NCI-H1417 (cell line): ENCODE measurements at places on chromosomes 5 and 9.

DNA sequence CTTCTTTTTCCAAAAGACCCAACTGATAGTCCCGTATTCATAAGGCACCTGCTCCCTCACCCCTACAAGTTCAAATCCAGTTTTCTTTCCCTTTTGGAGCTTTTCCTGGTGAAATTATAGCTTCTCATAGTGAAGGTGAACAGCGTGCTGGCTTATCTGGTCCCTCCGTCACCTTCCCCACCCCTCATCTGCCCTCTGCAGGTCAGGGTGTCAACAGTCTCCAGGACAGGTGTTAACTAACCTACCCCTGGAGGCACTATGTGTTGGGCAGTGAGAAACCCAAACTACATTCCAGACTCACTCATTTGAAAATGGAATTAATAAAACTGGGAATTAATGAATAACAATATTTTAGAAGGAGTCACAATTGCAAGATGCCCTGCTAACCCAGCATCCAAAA lies 109.0 kb upstream of the TAS2R1 start:
- no peak for DNase-seq

DNA sequence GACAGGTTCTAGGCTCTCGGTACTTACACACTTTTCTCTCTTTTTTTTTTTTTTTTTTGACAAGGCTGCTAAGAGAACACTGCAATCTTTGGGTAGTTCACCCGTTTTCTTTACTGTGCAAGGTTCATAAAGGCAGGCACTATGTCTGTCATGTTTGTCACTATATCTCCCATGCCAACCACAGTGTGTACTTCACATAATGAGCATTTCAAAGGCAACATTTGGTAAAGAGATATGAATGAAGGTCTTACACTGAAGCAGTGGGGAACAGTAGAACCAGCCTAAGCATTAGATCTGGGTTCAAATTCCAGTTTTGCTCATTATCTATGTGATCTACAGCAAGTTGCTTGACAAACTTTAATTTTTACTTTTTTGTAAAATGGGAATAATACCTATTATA lies 1.5 kb upstream of the HMGCR start:
- no peak for DNase-seq

DNA sequence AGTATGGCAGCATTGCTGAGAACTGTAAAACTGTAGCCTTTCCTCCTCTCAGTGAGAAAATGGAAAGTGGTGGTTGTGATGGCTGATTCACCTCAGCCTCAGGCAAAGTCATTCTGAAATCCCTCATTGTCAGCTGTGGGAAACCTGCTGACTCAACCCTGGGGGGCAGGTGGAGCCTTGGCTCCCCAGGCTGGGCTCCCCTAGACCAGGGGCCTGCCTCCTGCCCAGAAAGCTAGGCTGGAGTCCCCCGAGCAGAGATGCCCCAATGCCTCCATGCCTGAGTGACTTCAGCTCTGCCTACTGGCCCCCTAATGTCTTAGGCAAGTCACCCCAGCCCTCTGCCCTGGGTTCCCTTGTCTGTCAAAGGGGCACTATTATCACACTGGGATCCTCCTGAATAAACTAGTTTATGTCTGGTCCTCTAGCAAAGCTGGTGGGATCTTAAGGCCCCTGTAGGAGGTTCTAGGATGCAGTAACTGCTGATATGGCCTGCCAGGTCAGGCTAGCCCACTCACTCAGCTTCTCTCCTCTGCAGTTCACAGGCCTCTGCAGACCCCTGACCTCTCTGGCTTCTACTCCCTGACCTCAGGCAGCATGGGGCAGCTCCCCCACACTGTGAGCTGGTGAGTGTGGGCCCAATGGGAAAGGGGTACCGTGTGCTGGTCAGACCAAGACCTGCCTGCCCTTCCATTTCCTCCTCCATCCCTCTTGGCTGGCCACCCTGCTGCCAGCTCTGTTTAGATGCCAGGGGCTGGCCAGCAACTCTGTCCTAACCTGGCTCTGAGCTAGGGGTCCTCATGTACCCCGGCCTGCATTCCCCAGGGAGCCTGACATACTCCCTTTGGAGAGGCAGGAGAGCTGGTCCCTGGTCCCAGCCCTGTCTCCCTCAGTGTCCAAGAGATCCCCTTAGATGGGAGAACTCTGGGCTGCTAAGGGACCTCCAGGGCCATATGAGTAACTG lies 24.2 kb downstream of the TCF7 start:
- DNase-seq, result no peak

GRCh38 chr5:33363537-33363936 lies 77.2 kb upstream of the TARS1 start:
- no peak for DNase-seq

DNA sequence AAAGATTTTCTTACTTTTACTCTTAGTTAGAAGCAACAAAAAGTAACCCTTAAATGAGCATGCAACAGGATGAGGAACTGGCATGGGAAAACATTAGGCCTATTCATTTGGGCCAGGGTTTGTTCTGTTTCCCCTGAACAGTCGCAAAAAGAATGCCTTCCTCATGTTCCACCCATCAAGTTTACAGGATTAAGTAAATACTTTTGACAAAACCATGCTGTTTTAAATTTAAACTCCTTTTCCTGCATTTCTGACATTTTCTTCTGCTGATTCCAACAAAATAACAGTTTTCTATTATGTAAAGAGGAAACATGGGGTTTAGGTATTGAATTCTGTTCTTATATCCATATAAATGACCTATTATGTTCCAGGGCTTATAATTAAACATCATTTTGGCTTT lies 236.6 kb upstream of the ACTBL2 start:
- DNase-seq, result no peak

GRCh38 chr5:180795771-180796313 lies 6.8 kb downstream of the MGAT1 start:
- no peak for DNase-seq

- DNase-seq, result no peak
These were observed 26.5 kb downstream of the SPINK5 start for GRCh38 chr5:148090146-148090772.
